Stimulated activated CD4-positive, alpha-beta T cell treated with anti-CD3 and anti-CD28 coated beads, TNF-alpha, amount 100 ng/mL, for 48 hours (primary cell): ENCODE measurements at places on chromosomes 16 and 17.

DNA sequence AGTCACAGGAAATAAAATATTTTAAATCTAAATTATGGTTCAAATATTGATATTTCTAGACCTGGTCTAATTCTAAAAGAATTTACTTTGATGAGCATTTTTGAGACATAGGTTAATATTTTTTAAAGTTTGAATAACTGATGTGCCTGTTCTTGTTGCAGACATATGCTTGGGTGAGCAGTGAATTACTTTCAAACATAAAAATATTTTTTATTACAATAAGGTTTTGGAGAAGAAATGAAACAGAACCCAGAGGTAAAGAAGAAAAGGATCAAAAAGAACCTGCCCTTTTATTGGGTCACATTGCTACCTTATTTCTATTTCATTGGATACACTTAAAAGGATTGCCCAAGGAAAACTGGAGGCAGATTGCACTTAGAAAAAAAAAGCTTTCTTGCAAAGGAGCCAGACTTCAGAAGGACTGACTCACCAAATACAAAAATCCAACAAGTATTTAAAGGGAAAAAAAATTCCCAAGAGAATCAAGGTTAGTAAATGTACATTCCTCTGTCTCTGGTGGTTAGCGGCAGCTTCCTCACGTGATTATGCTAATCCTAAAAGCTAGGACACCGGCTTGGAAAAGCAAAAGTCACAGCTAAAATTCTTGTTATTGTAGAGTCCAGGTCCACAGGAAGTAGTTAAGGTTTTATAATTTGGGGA lies 18.5 kb downstream of the ENPP7 start:
- no peak for DNase-seq

- no peak for DNase-seq
These were observed 199.9 kb downstream of the MAF start for GRCh38 chr16:79400462-79401149.

GRCh38 chr17:46886310-46886663 lies 34.9 kb downstream of the WNT9B start:
- no peak for DNase-seq

GRCh38 chr17:30232015-30232823 lies 3.3 kb downstream of the SLC6A4 start:
- DNase-seq, result no peak

GRCh38 chr16:85897382-85897781 lies 1.6 kb upstream of the IRF8 start:
- no peak for DNase-seq

GRCh38 chr17:56908001-56908542 lies 5.8 kb downstream of the TRIM25 start:
- DNase-seq, result no peak

DNA sequence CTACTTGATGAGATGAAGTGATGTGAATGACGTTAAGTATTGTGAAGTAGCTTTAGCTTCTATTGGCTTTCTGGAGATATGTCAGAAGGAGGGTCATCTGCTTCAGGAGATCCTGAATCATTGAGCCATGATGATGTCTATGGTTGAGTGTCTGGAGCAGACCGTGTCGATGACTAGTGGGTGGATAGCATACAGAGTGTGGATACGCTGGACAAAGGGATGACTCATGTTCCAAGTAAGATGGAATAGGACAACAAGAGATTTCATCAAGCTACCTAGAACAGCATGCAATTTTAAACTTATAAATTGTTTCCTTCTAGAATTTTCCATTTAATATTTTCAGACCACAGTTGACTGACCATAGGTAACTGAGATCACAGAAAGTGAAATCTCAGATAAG lies 116.1 kb upstream of the RBBP6 start:
- DNase-seq, result no peak

DNA sequence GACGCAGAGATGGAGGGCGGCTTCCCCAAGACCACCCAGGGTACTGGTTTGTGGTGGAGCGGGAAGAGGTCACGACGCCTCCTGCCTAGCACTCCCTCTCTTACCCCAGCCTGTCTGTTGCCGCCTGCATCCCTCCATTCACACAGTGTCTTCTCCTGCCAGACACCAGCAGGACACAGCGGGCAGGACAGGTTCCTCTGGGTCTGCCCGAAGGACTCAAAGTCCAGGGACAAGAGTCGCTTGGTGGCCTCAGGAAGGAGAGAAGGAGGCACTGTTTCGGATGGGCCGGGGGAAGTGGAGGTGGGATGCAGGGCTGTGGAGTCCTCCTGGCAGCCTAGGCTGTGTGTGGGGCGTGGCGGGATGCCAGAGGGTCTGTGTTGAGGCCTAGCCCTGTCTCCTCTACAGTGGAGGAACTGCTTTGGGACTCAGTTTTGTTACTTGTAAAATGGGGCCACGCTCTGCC lies 19.6 kb upstream of the TNS4 start:
- no peak for DNase-seq

GRCh38 chr16:4272114-4272956 lies 488 bp downstream of the TFAP4 start:
- no peak for DNase-seq
